ENCODE measurements at places on chromosomes 16 and 17.

DNA sequence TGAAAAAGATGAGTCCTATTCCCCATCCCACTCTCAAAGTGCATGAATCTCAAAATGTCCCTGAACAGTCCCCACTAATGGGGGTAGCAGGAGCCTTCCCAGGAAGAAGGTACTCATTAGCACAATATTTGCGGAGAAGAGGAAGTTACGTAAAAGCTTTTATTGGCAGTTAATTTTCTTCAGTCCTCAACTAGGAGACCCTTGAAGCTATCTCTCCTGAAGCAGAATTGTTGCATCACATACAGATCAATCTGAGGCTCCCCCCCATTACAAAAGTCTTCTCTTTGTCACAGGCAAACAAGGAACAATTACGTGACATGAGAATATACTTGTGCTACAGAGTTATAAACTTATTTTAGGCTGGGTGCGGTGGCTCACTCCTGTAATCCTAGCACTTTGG, 14.2 kb downstream of the SLFN12L start:
- DNase-seq: no peak

GRCh38 chr16:57807252-57807967, 5.1 kb upstream of the KIFC3 start:
- DNase-seq: no peak

DNA sequence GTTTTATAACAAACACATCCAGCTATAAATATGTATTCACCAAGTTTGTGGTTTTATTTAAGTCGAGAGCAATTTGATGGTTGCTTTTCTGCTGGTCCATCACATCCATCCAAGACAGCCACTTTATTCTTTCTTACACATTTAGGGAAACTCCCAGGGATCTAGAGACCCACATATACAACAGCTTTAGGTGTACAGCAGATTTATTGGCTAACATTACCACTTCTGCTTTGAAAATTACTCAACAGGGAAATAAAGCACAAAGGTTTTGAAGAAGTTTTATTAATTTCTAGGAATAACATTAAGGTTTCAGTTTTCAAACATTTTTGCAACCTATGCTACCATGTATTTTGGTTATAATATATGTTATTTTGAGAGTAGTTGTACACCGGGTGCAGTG, 6.9 kb downstream of the ERCC4 start:
- DNase-seq: no peak

DNA sequence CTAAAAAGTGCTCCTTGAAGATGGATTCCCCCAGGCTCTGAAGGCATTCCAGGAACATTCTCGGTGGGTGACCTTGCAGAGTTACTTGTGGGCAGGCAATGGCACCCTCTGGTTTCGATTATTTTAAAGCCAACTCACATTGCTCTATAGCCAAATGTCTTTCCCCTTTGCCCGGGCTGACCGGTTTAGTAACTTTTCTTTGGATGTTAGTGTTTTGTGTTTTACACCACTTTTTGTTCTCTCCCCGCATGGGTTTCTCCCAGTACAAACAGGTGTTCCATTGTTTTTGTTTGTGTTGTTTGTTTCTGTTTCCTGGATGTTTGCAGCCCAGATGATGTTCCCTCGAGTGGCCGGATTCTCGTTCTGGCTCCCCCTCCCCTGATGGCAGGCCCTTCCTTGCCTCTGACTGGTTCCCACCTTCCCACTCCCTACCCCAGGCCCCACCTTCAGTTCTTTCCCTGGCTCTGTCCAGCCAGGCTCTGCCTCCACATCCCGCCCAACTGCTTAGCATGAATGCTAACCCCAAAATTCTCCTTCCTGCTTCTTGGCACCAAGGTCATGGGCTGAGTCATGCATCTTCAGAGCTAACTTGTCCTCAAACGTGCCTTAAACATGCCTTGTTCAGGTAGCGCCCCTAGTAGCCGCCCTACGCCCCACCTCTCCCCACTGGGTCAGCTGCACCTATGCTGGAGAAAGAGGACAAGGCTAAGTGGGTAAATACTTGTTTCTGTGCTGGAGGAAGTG, 40.6 kb downstream of the ELAC2 start:
- no peak for DNase-seq

- peak; percentile 23 for DNase-seq
Observed at GRCh38 chr17:21029036-21029435, 13.8 kb downstream of the USP22 start.

DNA sequence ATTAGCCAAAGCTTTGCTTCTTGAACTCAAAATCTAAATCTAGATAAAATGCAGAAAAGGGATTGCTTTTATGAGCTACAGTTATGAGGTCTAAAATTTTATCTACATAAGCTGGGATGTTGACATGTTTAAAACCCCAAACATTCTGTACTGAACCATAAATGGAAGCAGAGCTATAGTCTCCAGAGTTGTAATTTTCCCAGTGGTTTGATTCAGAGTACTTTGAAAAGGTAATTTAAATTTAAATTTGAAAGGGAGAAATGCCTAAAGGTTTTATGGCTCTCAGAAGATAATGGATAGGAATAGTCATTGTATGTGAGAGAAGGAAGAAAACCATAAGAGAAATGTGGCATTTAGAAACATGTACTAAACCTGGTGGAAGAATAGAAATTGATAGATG, 163.2 kb downstream of the PPM1E start:
- DNase-seq: no peak

DNA sequence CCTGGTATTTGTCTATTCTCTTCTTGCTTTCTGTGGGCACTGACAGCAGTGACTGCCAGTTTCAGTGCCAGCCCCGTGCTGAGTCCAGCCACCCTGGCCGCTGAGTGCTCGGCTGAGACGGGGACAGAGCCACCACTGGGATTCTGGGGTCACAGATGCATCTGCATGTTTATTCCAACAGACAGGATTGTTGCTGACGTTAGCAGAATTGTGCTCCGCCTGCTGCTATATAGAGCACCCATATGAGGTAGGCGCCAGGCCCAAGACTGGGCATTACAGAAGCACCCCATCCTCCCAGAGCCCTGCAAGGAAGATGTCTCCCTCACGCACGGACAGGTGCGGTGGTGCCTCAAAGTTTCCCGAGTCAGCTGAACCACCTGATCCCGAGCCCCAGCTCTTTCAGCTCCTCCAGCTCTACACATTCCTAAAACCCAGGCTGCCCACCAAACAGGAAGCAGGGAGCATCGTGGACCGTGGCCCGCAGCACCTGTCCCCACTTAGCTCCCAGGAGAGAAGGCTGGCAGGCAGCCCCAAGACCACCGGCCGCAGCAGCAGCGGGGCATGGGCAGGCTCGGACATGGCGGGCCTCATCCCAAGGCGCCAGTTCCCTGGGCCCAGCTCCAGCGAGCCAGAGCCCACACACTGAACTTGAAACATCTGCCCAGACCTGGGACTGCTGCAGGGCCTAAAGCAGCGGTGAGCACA, 44.9 kb upstream of the RASD1 start:
- no peak for DNase-seq

DNA sequence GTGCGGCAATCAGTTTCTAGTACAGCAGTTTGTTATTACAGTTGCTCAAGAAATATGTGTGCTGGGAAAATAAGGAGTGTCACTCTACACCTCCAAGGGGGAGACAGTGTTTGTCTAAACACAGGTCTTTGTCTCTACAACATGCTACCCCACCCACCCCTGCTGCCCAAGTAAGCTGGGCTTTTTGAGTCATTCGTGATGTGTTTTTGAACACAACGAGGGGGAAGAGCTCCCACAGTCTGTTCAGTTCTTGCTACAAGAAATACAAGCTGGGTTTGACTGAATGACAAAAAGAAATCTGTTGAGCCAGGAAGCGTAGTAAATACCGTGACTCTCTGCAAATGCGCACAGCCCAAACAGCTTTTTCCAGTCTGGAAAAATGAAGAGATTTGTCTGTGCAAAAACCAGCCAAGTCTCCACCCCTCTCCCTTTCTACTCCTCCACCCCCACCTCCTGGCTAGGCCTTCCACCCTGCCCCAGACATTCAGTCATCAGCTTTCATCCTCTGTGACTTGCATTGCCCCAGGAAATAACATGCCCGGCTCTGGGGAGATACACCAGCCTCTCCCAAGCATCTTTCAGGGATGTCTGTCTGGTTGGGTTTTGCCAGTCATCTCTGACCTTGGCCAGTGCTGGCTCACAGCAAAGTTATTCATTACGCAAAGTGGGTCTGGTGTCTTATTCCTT, 25.7 kb downstream of the CHD9 start:
- no peak for DNase-seq

GRCh38 chr17:80758481-80759376, 214.1 kb downstream of the RPTOR start:
- peak; percentile 51 for DNase-seq

- no peak for DNase-seq
Observed at GRCh38 chr17:41654678-41655607, 30.6 kb upstream of the KRT17 start.

GRCh38 chr16:81740169-81740568, 38.9 kb upstream of the PLCG2 start:
- peak; percentile 26 for DNase-seq

DNA sequence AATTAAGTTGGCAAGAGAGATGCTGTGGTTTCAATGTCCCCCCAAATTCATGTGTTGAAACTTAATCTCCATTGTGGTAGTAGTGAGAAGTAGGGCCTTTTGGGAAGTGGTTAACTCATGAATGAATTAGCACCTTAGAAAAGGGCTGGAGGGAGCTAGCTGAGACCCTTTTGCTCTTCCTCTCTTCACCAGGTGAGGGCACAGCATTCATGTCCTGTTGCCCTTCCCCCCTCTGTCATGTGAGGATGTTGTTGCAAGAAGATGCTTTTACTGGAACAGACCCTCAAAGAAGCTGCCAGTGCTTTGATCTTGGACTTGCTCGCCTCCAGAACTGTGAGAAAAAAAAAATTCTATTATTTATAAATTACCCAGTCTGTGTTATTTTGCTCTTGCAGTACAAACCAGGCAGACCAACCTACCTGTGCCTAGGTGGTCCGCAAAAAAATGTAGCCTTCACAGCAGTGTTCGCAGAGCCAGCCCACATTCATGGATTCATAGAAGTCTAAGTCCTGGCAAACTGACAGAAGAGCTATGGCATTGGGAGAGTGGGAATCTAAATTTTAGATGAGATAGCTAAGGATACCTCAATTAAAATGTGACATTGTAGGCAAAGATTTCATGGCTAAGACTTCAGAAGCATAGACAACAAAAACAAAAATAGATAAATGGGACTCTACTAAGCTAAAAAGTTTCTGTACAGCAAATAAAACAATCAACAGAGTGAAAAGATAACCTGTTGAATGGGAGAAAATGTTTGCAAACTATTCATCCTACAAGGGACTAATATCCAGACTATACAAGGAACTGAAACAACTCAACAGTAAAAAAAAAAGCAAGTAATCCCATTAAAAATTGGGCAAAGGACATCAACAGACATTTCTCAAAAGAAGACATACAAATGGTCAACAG, 32.0 kb upstream of the ABCA5 start:
- no peak for DNase-seq

DNA sequence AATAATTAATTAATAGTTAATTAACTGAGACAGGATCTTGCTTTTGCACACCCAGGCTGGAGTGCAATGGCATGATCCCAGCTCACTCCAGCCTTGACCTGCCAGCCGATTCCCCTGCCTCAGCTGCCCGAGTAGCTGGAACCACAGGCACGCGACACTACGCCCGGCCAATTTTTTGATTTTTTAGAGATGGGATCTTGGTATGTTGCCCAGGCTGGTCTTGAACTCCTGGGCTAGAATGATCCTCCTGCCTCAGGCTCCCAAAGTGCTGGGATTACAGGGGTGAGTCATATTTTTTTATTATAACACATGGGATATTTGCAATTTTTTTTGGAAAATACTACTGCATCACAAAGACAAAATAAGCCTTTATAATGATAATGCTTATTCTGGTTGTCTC, 30.4 kb upstream of the BCAR1 start:
- no peak for DNase-seq

DNA sequence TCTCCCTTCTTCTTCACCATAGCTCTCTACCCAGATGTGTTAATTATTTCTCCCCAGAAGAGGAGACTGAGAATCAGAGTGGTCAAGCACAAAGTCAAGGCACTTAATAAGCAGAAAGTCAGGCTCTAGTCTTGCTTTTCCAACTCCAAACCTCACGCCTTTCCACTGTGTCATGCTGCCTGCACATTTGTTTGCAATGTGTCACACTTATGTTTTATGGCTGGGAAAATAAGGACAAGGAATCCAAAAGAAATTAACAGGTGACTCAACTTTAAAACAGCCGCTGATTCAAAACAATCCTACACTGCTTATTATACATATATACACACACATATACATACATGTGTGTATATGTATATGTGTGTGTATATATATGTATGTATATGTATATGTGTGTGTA, 255.7 kb upstream of the DYNLRB2 start:
- no peak for DNase-seq

DNA sequence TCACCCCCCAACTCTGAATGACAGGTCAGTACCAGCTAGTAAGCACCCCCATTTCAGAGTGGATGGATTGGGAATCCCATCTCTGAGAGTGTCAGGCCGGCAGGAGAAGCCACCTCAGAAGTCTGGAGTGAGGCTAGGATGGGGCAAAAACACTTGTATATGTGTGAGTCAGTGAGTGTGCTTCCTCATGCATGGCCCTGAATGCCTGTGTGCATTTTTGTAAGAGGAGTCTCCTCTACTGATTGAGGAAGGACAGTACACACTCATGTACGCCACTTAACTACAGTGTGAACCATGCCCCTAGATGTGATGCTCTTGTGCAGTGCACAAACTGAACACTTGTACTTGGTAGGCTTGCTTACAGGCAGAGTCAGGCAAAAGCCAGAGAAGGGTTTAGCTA, 22.3 kb upstream of the NAGS start:
- DNase-seq: no peak

DNA sequence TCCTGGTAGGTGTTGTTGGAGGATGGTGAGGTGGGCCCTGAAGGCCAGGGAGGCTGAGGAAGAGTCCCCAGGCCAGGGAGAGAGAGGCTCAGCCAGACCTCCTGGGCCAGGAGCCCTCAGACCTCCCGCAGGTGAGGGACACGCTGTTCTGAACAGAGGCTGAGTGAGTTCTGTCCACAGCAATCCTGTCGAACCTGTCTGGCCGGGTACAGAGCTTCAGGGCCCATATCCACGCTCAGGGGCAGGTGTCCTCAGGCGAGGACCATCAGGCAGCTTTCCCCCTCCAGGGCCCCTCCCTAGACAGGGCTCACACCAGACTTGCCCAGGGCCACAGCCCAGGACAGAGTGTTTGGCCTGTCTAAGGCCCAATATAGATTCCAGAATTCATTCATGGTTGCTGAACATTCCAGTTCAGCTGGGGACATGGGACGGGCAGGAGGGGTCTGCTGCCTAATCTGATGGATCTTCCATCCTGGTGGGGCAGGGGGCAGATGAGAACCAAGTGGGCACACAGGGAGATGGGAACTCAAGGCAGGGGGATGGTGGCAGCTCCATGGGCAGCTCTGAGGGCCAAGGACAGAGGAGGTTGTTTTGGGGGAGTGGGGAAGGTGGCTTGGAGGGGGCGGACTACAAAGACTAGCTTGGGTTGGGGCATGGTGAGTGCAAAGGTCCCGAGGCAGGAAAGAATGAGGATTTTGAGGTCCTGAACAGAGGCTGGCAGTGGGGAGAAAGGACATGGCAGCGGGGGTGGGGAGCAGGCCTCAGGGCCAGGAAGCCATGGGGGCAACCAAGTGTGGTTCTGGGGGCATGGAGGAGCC, 23.4 kb upstream of the MPRIP start:
- no peak for DNase-seq

- no peak for DNase-seq
Observed at GRCh38 chr16:49980166-49980565, 44.9 kb upstream of the CNEP1R1 start.

- no peak for DNase-seq
Observed at GRCh38 chr16:86924537-86924936, 346.2 kb downstream of the FOXL1 start.
